ENCODE measurements at places on chromosomes 4 and X.
A peak's percentile ranks its signal among the peaks of the same experiment; 100 is the strongest.

DNA sequence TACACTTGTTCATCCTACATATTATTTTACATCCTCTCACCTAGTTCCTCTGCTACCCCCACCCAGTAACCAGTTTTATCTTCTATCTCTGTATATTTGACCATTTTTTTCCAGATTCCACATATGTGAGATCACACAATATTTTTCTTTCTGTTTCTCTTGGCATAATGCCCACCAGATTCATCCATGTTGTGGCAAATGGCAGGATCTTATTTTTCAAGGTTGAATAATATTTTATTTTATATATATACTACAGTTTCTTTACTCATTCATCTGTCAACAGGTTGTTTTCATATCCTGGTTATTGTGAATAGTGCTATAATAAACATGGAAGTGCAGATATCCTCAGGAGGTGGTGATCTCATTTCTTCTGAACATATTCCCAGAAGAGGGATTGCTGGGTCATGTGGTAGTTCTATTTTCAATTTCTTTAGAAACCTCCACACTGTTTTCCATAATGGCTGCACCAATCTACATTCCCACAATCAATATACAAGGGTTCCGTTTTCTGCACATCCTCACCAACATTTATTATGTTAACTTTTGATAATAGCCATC lies 48.2 kb downstream of the THAP9 start:
- DNase-seq = no peak

DNA sequence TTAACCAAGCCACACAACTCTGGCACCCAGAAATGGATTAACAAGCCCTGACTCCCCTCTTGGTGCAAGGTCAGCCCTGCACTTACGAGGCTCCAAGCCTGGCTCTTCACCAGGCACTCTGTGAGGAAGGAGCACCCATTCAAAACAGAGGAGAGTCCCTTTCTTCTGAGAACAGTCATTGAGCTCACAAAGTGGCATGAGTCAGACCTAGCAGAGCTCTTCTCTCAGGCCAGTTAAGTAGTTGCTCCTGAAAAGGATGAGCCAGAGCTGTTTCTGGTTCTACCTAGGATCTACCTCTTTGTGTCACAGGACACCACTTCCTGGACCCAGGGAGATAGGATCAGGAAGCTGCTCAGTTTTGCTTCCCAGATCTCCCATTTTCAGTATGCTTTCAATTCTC lies 48.2 kb downstream of the EVC2 start:
- DNase-seq = no peak

- no peak for DNase-seq
Measured at GRCh38 chrX:45847961-45848360, 647.3 kb upstream of the DIPK2B start.

DNA sequence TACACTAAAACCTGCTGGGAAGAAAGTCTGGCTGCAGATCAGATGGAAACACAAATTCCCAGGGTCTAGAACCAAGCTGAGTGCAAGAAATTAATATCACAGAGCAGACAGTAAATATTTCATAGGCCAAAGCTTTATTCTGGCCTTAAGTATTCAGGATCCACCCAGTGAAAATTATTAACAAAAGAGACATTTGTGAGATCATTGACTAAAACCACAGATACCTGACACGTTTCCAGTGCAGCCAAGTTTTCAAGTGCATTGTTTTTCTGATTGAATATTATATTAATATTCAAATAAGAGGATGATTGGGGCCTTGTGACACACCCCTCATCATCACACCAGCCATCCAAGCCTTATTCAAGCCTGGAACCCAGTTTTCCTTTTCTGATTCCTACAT lies 10.3 kb downstream of the ELOVL6 start:
- no peak for DNase-seq

- DNase-seq = no peak
Measured at GRCh38 chr4:187491959-187492358, 503.6 kb upstream of the ZFP42 start.

- DNase-seq = no peak
Measured at GRCh38 chr4:95219109-95219508, 329.7 kb downstream of the UNC5C start.

GRCh38 chr4:172142281-172142741 lies 329.1 kb downstream of the GALNTL6 start:
- no peak for DNase-seq

GRCh38 chr4:40475609-40476008 lies 140.5 kb downstream of the CHRNA9 start:
- no peak for DNase-seq

DNA sequence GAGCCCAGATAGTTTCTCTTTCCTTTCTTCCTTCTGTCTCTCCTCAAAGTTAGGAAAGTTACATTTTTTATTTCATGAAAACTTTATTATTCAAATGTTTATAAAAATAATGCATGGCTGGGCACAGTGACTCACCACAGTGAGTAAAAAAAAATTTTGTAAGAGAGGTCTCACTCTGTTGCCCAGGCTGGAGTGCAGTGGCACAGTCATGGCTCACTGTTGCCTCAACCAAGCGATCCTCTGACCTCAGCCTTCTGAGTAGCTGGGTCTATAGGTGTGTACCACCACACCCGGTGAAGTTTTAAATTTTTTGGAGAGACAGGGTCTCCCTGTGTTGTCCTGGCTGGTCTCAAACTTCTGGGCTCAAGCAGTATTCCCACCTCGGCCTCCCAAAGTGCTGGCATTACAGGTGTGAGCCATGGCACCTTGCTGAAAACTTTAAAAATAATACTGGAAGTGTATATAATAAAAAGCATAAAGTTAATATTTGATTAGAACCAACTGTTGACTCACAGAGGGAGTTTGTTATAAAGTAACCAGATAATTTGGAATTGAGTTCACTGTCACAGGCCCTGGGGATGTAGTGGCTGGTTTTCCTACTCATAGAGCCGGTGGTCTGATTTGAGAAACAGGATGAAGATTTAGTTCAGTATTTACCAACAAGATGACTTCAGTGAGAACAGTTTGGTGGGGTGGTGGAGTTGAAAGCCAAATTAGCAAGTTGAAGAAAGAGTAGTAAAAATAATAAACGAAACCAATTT lies 18.0 kb downstream of the CMC4 start:
- no peak for DNase-seq

DNA sequence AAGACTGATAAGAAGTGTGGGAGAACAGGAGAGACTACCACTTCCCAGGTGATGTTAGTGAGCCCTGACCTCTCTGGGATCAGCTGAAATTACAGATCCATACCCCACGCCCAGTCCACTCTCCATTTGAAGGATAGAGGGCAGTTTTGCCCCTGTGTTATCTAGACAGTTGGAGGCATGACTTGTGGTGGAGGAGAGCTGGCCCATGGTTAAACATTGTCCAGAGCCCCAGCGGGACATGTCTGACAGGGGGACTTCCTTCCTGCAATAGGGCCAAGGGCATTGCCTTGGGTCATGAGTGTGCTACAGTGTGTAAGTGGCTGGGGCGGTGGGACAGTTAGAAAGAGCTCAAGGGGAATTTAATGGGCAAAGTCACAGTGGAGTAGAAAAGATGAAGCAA lies 181.1 kb downstream of the MID1IP1 start:
- DNase-seq = no peak

DNA sequence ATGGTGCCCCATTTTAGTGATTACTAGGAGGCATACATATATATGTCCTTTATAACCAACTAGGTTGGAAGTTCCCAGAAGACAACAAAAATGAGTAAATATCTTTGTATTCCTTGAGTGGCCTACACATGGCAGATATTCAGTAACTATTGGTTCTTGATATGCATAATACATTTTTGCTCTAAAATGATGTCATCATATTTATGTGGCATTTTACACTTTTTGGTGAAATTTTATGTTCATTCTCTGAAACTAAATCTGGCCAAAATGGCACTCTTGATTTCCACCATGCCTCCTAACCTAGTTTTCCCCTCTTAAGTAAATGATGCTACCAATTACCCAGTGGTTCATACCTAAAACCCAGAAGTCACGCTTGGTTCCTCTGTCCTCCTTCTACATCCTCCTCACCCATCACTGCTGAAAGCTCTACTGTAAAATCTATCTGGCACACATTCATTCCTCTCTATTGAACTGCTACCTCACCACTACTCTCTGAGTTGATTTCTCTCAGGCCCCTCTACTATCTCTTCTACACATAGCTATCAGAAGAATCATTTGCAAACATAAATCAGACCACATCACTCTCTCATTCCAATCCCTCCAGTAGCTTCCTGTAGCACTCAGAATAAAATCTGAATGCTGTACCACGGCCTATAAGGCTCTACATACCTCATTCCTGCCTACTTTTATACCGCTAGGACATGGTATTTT lies 13.4 kb downstream of the SLC10A7 start:
- DNase-seq = no peak

GRCh38 chr4:168241953-168242352 lies 76.6 kb downstream of the DDX60 start:
- no peak for DNase-seq

- DNase-seq = no peak
Measured at GRCh38 chrX:78997870-78998558, 52.8 kb downstream of the P2RY10 start.

DNA sequence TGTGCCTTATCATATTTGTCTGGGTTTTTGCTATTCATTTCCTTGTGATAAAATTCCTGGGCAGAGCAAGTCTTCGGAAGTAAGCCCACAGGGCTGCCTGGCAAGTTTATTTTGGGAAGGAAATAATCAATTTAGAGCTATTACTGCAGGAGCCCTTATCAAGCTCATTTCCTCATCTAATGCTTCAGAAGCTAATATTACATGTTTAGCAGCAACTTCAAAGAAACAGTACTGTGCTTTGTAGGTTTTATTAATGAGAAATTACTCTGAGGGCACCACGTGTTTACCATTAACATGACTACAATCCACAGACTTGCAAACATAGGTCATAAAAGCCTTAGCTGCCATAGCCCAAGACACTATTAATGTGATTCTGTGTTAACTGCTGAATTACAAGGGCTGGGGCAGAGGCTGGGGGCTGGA lies 540.0 kb downstream of the SPRY1 start:
- no peak for DNase-seq

GRCh38 chr4:98481167-98481566 lies 177.2 kb downstream of the TSPAN5 start:
- DNase-seq = no peak

- peak; percentile 75 for DNase-seq
Measured at GRCh38 chr4:112361181-112361791, 64.1 kb downstream of the ALPK1 start.

- DNase-seq = peak; percentile 10
Measured at GRCh38 chr4:127698789-127699200, 31.4 kb upstream of the SLC25A31 start.

DNA sequence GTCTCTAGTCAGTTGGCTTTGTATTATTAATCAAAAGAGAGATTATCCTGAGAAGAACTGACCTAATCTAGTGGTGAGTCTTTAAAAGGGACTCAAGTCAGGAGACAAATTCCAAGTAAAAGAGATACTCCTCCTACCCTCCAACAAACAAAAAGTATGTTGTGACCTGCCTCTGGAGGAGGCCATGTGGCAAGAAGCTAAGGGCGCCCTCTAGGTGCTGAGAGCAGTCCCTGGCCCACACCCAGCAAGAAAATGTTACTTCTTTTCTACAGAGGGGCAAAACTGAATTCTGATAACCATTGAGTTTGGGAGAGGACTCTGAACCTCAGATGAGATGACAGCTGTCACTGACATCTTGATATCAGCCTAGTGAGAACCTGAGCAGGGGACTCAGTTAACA lies 953.6 kb upstream of the AGA start:
- DNase-seq = no peak

GRCh38 chr4:133320576-133321170 lies 171.6 kb downstream of the PCDH10 start:
- peak; percentile 53 for DNase-seq

DNA sequence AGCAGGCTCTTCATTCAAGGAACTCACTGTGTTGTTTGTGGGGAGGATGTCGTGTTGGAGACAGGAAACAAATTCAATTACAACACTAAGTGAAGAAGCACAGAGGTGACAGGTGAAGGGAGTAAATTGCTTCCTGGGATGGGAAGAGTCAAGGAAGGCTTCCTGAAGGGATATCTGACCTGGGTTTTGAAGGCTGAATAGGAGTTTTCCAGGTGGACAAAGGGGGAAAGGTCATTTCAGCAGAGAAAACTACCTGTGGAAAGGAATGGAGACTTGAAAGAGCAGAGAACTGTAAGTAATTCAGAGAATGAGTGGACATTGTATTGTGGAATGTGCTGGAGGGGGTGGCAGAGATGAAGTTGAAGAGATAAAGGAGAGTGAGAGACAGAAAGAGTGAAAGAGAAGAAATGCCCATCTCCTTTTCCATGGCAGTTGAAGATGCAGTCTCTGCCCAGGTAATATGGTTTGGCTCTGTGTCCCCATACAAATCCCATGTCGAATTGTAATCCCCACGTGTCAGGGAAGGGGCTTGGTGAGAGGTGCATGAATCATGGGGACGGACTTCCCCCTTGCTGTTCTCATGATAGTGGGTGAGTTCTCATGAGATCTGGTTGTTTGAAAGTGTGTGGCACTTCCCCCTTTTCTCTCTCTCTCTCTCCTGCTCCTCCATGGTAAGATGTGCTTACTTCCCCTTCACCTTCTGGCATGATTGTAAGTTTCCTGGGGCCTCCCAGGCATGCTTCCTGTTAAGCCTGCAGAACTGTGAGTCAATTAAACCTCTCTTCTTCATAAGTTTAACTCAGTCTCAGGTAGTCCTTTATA lies 205.7 kb upstream of the BCOR start:
- no peak for DNase-seq

GRCh38 chrX:150968862-150969720 lies 14.0 kb upstream of the HMGB3 start:
- DNase-seq = no peak

GRCh38 chrX:131271274-131271673 lies 17.8 kb downstream of the IGSF1 start:
- DNase-seq = no peak

- DNase-seq = no peak
Measured at GRCh38 chr4:34974313-34974680, 1270.0 kb downstream of the ARAP2 start.

DNA sequence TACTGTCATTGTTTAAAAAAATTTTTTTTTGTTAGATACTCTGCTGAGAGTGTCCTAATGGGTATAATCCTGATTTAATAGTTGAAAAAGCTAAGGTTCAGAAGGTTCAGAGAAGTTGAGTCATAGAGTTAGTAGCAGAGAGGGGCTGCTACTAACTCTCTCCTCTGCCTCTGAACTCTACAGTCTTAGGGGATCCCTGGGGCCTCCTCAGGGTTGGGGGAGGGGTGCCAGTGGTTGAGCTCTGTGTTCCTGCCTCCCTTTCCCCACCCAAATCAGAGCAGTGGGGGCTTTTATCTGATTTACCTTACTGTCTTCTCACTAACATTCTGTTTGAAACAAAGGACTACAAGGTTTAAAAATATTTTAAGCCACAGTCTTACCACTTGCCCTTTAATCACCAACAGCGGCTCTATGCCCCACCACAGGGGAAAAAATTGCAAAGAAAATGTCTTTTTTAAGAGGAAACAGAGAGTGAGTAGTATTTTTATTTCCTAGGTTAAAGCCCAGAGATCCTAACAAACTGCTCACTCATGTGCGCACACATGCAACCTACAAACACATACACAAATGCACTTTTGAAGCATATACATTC lies 102.2 kb upstream of the ATP6AP2 start:
- DNase-seq = no peak
